CD4-positive, alpha-beta T cell treated with Interleukin-4 for 4 hours (primary cell): ENCODE measurements at places on chromosomes 12 and 14.

- DNase-seq: no peak
These were observed 8.2 kb downstream of the ULK1 start for GRCh38 chr12:131902332-131903241.

GRCh38 chr12:71655495-71655894 lies 8.2 kb downstream of the ZFC3H1 start:
- peak; percentile 35 for DNase-seq

- no peak for DNase-seq
These were observed 718.1 kb downstream of the DIO2 start for GRCh38 chr14:79493081-79493645.

DNA sequence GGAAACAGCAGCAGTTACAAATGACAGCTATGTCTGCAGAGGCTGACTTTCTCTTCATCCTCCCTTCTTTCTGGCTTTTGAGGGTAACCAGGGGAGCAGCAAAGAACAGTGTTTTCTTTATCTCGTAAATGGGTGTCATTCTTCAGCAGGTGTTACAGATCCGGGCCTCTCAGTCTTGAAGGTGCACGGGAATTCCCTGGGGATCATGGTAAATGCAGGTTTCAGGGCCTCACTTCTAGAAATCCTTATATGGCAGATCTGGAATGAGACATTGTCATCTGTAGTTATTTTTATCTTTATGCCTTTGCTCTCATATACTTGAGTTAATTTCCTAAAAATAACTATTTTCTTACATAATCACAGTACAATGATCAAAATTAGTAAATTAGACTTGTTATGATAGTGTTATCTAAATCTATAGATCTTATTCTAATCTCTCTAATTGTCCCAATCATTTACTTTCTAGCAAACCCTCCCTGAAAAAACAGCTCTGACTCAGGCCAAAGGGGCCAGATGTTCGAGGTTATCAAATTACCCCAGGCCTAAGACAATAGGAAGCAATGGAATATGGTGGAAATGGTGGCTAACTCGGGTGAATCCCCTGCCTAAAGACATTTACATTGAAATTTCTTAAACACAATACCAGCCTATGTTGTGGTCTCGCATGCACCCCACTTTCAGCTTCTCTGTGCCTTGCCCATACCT lies 145.0 kb downstream of the CAND1 start:
- DNase-seq: no peak

- DNase-seq: no peak
These were observed 37.0 kb upstream of the TMEM263 start for GRCh38 chr12:106918746-106919145.

DNA sequence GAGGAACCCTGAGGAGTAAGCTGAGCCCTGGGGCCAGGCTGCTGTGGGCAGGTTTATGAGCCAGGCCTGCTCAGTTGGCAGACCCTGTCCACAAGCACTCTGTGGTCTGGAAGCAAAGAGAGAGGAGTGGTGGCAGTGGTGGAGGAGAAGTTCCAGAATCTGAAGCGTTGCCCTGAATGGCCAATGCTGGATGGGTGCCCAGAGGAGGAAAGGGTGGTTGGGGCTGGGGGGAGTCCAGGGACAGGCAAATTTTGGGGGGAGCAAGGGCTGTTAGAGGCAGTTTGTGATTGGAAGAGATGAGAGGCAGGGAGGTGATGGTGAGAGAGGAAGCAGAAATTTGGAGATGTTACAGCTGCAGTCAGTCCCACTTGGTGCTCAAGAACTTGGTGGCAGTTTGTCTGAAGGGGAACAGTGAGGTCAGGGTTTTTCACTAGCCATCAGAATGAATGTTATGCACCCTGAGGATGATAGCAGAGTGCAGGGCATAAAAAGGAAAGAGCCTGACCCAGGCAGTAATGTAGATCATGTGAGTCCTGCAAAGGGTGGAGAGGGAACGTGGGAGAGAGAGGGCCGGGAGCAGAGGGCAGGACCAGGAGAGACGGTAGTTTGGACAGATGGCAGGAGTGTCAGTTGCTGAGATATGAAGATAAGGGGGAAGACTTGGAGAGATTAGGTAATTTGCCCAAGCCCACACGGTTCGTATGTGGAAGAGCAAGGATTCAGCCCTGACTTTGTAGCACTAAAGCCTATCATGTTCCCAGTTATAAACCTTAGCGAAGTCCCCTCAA lies 51.2 kb downstream of the GALNT8 start:
- DNase-seq: no peak

GRCh38 chr14:104655128-104655848 lies 34.1 kb upstream of the INF2 start:
- DNase-seq: no peak

GRCh38 chr12:68530965-68531364 lies 79.7 kb upstream of the RAP1B start:
- DNase-seq: no peak

- DNase-seq: no peak
These were observed 398.8 kb upstream of the RGS6 start for GRCh38 chr14:71533390-71533789.

- DNase-seq: no peak
These were observed 34.0 kb upstream of the C2CD5 start for GRCh38 chr12:22578328-22578727.

- no peak for DNase-seq
These were observed 50.6 kb downstream of the DRAM1 start for GRCh38 chr12:101927999-101928398.

DNA sequence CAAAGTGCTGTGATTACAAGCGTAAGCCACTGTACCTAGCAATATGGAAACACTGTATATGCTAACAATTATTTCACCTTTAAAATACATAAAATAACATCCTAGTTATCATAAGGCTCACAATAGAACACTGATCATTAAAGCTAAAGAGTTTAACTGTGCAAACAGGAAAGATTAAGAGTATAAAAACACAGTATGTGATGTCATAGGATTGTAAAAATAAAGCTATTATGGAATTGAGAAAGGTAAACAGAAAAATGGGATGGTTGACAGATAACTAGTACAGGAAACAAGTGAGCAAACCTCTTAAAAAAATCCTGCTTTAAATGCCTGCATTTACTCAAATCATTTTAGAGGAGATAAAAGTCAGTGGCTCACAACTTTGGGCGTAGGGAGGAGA lies 10.8 kb upstream of the IPO8 start:
- DNase-seq: no peak
